Foreskin keratinocyte (primary cell): ENCODE measurements at places on chromosomes 7 and 10. TPM values are rescaled to one million over a fixed set of nuclear protein-coding genes. Genes with fewer than 3 reads are reported as not detected.
A peak's percentile ranks its signal among the peaks of the same experiment; 100 is the strongest.

- DNase-seq, result no peak
Observed at GRCh38 chr10:62230344-62231121, 38.1 kb downstream of the RTKN2 start.

GRCh38 chr7:74226633-74227032 is 16.8 kb downstream of the LAT2 start:
- DNase-seq, result no peak

- DNase-seq, result no peak
Observed at GRCh38 chr10:926075-926698, 5.3 kb downstream of the LARP4B start.

Gene KCNH2
- not detected in 2 replicates for total RNA-seq

DNA sequence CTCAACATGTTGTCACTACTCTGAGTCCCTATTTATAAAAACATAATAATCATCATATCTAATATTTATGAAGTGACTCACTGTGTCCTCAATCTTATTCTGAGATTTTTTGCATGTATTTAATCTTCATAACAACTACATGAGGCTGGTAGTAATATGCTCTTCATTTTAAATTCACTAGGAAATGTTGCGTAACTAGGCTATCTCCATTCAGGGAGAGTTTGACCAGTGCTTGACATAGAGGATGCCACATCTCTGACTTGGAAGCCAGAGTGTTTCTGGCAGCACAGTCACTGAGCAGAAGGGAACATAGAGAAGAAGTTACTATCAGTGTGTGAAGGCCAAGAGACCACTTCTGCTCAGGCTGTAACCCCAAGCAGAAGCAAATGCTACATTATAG is 88.9 kb downstream of the FAM13C start:
- no peak for DNase-seq

Gene CPN1
- not detected in 2 replicates for total RNA-seq

GRCh38 chr7:83824214-83824613 is 175.3 kb upstream of the SEMA3E start:
- DNase-seq, result peak; percentile 26

DNA sequence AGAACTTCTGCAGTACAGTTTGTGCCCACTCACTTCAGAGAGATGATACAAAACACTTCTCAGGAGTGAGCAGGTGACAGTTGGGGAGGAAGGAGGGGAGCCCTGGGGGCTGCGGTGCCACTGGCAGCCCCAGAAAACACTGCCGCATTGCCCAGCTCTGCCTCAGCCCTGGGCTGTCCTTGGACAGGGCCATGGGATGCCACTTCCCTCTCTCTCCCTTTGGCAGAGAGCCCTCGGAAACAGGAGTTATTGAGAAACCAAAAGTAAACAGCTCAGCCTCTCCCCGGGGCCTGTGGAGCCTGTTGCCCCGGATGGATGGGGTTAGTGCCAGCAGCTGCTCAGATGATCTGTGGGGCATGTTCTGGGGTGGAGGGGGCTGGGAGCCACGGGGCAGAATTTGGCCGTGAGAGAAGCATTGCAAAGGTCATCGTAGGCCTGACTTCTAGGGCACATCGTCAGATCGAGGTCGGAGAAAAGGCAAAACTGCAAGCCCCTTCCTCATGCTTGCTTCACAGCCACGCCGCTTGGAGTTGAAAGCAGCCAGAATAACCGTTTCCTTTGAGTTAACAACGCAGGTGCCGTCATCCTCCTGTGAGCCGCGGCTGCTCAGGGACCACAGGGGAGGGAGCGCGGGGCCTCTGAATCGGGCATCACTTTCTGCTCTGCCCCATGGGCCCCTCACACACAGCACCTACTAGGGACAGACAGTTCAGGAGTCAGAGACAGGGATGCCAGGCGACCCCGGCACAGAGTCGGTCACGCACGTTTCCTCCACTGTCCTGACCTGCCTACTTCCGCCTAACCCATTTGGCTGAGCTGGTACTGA is 256.4 kb downstream of the CAMK1D start:
- no peak for DNase-seq

DNA sequence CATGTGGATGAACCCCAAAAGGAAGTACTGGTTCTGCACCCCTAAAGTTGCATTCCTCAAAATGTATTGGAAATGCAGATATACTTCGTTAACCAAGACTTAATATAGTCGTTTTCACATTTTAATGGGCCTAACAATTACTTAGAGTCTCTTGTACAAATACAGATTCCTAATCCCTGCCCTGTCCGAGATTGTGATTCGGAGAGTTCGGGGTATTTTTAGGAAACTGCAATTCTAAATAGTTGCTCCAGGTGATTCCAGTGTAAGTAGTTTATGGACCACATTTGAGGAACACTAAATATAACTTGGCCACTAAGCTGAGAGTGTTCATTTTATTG is 830 bp downstream of the TRUB1 start:
- peak; percentile 62 for DNase-seq

Gene PLAU
- 630 and 1,498 TPM in 2 replicates for total RNA-seq

DNA sequence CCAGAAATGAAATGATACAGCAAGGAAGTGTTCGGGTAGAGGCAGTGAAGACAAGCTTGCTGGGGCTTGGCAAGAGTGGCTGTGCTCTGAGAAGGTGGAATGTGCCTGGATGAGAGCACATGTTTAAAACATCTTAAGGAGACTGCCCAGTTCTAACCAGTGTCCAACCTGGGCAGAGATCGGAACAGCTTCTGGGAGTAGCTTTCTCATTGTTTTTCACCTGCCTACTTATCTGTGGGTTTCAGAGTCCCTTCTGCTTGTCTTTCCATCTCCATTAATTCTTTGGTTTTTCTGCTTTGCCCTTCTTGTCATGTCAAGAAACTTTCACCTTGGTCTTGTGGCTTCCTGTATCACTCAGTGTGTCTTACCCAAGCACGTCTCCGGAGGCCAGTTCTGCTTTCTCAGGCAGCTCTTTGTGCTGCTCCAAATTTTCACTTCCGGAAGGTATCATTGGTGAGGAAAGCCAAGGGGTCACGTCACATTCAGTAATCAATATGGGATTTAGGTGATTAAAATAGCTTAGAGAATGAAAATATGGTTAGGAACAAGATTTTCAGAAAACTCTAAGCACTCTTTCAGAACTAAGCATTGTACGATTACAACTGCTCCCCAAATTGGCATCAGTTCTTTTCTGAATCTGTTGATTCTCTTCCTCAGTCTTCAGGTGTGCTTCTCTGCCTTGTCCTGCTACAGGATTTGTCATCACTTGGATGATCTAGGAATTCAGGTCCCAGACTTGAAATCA is 5.5 kb upstream of the LAMB4 start:
- DNase-seq, result no peak

Gene ARMC3
- total RNA-seq, result not detected in 2 replicates

Gene AOC1
- total RNA-seq, result not detected in 2 replicates

DNA sequence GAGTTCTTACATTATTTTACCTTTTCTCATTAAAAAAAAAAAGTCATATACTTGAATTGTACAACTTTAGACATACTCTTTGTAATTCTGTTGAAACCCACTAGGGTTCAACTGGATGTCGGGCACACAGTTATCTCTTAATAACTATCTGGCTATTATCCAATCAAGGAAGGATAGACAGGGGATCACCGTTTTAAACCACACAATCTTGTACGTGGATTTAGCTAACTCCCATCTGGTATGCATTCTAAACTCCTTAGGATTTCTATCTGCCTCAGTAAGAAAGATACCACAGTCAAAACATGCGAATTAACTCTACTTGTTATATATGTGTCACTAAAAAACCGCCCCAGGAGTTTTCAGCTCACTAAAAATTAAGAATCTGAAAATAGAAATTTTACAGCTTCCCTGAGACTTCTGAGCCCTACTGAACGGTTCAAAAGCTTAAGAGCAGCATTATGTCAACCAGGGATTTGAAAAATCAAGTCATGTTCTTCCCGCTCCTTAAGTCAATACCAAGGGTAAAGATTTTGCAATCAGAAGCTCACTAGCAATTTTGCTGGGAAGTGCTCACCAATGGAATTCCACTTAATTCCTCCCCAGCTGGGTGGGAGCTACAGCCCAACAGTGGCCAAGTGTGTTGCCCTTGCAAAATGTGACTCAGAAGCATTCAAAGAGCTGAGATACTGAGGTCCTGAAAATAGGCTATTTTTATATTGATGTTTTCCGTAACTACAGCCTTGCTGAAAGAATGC is 267.0 kb downstream of the FRMD4A start:
- no peak for DNase-seq

Gene MGMT
- total RNA-seq, result 12.6 and 24.6 TPM in 2 replicates

- DNase-seq, result no peak
Observed at GRCh38 chr7:74356589-74357315, 67.5 kb downstream of the CLIP2 start.

Gene HOXA3
- total RNA-seq, result 1.2 and 2.1 TPM in 2 replicates

DNA sequence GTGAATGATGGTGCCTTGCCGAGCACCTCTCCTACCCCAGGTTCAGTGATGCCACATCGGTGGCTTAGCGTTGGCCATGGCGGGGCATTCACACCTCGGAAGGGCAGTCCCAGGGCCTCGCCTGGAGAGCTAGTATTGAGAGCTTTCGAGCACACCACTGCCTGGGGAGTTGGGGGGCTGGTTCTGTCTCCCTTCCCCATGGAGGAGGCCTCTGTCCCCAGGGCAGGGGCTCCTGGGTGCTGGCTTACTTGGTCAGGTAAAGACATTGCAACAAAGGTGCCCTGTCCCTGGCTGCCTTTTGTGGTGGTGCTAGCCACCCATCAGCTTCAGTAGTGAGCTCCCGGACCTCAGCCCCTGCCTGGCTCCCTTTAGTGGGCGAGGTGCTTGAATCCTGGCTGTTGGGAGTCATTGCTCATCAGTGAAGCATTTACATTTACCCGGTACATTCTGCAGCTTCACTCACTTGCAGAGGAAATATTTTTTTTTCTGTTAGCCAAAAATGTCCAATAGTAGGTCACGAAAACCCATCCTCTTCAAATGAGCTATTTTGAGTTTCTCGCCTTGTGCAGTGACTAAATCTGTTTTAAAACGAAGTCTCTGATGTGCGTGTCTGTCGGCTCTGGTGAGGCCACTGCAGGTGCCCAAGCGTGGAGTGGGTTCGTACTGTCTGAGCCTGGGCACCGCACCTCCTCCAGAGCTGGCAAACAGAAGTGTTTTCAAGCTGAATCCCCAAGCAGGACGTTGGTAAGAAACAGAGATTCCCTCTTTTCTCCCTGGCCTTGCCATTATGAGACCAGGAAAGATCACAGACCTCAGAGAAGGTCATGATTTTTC is 95.5 kb downstream of the INPP5A start:
- DNase-seq, result no peak

Gene CALCR
- not detected in 2 replicates for total RNA-seq

DNA sequence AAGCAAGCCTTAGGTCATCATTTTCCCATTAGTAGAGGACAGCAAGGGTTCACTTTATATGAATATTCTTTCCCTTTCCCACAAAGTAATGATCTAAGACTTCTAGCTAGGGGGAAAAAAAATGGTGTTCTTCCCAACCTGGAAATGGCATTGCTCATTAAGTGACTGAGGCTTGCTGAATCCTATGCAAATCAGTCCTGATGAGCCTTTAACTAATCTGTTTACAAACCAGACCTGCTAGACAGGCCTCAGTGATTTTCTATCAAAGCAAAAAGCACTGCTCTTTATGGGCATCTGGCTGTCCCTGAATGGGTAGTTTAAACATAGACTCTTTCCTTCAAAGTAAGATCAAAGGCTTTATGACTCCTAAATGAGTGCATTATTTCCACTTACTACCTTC is 146.3 kb downstream of the HIBADH start:
- DNase-seq, result no peak

DNA sequence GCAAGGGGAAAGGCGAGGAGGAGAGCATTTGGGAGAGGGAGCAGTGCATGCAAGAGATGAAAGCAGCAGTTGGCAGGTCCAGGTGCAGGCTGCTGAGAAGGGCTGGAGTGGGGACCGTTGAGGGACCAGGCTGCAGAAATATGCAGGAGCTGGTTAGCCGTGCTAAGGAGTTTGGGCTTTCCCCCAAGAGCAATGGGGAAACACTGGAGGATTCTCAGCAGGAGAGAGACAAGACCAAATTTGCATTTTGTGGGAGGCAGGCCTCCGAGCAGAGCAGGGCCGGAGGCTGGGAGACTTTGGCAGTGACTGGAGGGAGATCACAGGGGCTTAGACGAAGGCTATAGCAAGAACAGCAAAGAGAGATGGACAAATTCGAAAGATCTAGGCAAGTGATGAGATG is 11.8 kb downstream of the BTBD16 start:
- DNase-seq, result no peak
